ENCODE measurements at places on chromosomes 1 and 21.

DNA sequence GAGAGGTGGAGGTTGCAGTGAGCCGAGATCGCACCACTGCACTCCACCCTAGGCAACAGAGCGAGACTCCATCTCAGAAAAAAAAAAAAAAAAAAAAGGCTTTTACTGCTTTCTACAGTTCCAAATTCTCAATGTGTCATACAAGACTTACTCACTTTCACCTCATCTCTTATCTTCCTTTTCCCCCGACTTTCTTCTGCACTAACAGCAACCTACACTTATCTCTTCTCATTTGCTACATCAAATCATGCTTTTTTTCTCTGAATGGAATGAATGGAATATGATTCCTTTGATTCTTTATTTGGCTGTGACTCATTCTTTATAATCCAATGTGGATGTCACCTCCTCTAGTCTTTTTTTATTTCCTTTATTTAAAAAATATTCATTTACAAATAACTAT is 168.4 kb upstream of the DMRTA2 start:
- H3K27ac ChIP-seq: no peak overlapping the region
- no peaks in the 10 kb centered on the region for H3K4me1 ChIP-seq
- no peak for DNase-seq

DNA sequence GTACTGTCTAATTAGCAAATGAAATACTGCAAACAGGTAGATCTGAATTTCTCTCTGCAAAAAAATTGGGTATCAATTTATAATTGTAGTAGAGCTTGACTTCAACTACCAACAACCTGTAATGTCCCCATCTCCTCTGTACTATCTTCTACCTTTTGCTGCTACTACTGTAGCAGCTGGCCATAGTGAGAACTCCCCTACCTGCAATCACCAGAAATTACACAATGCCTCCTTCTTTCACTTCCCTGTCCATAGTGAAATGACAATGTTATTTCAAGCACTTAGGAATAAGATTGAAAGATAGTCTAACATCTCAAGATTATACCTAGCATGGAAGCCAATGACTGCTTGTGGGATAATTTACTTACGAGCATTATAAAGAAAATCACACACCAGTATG is 100.4 kb downstream of the ACBD6 start:
- peaks cover 5% of the 10 kb centered on the region for H3K4me1 ChIP-seq
- no peak for DNase-seq
- no peaks in the 10 kb centered on the region for H3K27me3 ChIP-seq
- no peak overlapping the region for H3K27ac ChIP-seq
- peaks cover 10% of the 10 kb centered on the region for H3K36me3 ChIP-seq

GRCh38 chr1:90959352-90960206 is 62.3 kb downstream of the ZNF644 start:
- no peak overlapping the region for H3K4me3 ChIP-seq
- no peaks in the 10 kb centered on the region for H3K27me3 ChIP-seq

DNA sequence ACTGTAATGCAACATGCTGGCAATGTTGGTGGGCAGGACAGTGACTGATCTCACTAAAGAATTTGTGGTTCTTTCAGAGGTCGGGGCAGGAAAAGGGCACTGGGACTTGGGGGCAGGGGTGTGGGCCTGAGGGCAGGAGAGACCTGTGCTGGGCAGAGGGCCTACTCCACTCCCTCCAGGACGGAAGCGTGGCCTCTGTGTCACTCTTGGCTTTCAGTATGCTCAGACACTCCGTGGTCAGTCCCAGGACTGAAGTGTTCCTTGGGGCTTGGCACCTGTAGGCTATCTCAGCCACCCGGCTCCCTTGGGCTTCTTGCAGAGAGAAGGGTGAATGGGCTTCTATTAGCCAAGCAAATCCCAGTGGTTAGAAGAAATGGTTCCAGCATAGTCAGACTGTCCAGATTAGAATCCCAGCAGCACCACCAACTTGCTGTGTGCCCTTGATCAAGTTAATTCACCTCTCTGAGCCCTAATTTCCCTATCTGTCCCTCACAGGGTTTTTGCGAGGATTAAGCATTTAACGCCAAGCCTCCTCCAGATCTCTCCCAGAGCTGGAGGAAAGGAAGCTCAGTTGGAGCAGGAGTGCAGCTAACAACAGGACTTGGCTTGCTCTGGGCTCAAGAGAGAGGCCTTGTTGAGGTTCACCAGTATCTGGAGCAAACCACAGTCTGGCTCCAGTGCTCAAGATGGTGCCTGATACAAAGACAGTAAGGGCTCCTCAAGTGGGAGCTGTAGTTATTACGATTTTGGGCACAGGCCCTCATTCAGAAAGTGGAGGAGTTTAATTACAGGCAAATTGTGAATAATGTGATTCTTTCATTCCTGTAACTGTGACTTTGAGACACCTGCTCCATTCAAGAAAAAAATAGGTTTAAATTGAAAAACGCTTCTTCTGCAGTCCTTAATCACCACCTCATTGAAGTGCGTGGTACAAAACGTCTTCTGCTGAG is 57.7 kb upstream of the LRP8 start:
- H3K27me3 ChIP-seq: peaks cover 24% of the 10 kb centered on the region
- H3K36me3 ChIP-seq: no peaks in the 10 kb centered on the region
- H3K4me3 ChIP-seq: no peak overlapping the region

DNA sequence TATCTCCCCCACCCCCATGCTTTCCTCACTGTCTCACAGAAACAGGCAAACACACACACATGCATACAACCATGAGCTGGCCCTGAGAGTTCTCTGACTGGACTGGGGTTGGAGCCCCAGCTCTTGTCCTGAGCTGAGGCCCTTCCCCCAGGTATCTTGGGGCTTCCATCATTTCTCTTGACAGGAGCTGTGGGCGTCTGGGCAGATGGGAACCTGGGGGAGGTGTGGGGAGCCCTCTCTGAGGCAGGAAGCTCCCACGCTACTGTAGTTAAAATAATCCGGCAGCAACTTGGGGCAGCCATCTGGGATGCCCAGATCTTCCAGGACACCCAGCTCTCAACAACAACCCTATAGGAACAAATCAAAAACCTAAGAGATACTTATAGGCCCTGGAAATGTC is 2.7 kb upstream of the KIF21B start:
- no peak overlapping the region for H3K4me3 ChIP-seq
- DNase-seq: no peak
- peaks cover 32% of the 10 kb centered on the region for H3K4me1 ChIP-seq
- no peak overlapping the region for H3K27ac ChIP-seq
- H3K36me3 ChIP-seq: no peaks in the 10 kb centered on the region

GRCh38 chr1:156705321-156705917 is at the start of gene CRABP2:
Gene CRABP2, minus strand, starts transcription at chr1:156705583. Its CDS starts 137 bp downstream, at chr1:156705446.
- H3K4me3 ChIP-seq: peak within 1 kb of the TSS; percentile 84
- no peaks in the 10 kb centered on the region for H3K27me3 ChIP-seq
- peaks cover 83% of the 10 kb centered on the region for H3K4me1 ChIP-seq
- peak within 1 kb of the TSS; percentile 96 for H3K27ac ChIP-seq
- H3K36me3 ChIP-seq: peaks cover 2% of the 10 kb centered on the region

GRCh38 chr1:246069581-246069980 is 437.5 kb downstream of the SMYD3 start:
- DNase-seq: no peak
- no peaks in the 10 kb centered on the region for H3K27me3 ChIP-seq
- H3K4me1 ChIP-seq: peaks cover 58% of the 10 kb centered on the region
- H3K27ac ChIP-seq: peak overlapping the region; percentile 21
- H3K36me3 ChIP-seq: no peaks in the 10 kb centered on the region

- no peak for DNase-seq
- no peaks in the 10 kb centered on the region for H3K27me3 ChIP-seq
- peaks cover under 1% of the 10 kb centered on the region for H3K4me1 ChIP-seq
These were observed 257.5 kb upstream of the PRMT6 start for GRCh38 chr1:106798991-106799390.

- H3K27me3 ChIP-seq: no peaks in the 10 kb centered on the region
- no peak overlapping the region for H3K4me3 ChIP-seq
- no peak overlapping the region for H3K27ac ChIP-seq
- H3K36me3 ChIP-seq: no peaks in the 10 kb centered on the region
These were observed 86.8 kb upstream of the RAB4A start for GRCh38 chr1:229184066-229184465.

GRCh38 chr1:29237129-29237821 is 953 bp downstream of the PTPRU start:
- no peak for DNase-seq
- peaks cover 6% of the 10 kb centered on the region for H3K27me3 ChIP-seq
- peak overlapping the region; percentile 89 for H3K27ac ChIP-seq
- H3K4me1 ChIP-seq: peaks cover 31% of the 10 kb centered on the region

DNA sequence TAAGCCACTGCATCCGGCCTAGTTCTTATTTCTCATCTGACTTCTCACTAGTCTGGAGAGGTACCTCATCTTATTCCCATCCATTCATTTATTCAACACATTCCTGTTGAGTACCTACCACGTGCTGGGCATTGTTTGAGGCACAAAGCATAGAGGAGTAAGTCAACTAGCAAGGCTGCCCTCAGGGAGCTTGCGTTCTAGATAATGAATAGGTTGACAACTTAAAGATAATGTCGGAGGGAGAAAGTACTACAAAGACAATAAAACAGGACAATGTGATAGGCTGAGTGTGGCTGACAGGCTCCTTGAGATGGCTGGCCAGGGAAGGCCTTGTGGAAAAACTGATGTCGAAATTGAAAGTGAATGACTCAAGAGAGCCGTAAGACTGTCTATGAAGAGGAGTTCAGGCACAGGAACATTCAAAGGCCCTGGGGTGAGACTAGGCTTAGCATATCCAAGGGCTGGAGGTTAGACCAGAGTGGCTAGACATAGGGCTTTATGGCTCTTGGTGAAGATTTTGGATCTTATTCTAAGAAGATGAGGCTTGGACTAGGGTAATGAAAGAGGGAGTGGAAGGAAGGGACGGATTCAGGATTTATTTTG is 18.3 kb downstream of the SPATA21 start:
- H3K27me3 ChIP-seq: peaks cover 24% of the 10 kb centered on the region
- no peak overlapping the region for H3K27ac ChIP-seq
- no peaks in the 10 kb centered on the region for H3K36me3 ChIP-seq
- no peak for DNase-seq
- H3K4me3 ChIP-seq: no peak overlapping the region

DNA sequence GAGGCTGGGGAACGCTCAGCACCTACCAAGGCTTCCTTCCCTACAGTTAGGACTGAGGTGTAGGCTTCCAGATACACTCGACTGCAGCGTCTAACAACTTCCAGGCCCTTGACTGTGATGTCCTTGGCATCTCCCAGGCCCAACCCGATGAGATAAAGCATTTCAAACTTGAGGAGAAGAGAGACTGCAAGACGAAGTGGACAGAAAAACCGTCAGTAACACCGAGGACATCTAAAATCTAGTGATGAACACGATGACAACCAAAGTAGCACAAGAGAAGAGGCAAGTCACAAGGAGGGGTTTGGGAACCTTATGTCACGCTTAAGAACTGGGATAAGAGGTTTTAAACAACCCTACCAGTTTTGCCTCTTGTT is 314 bp downstream of the DPH5 start:
- H3K27me3 ChIP-seq: no peaks in the 10 kb centered on the region
- peaks cover 11% of the 10 kb centered on the region for H3K36me3 ChIP-seq
- peaks cover 40% of the 10 kb centered on the region for H3K4me1 ChIP-seq
- peak overlapping the region; percentile 90 for H3K4me3 ChIP-seq

GRCh38 chr1:38026592-38027200 is 14.2 kb downstream of the UTP11 start:
- no peak overlapping the region for H3K4me3 ChIP-seq
- H3K27ac ChIP-seq: no peak overlapping the region
- peaks cover 25% of the 10 kb centered on the region for H3K36me3 ChIP-seq
- peaks cover 45% of the 10 kb centered on the region for H3K4me1 ChIP-seq
- H3K27me3 ChIP-seq: no peaks in the 10 kb centered on the region

DNA sequence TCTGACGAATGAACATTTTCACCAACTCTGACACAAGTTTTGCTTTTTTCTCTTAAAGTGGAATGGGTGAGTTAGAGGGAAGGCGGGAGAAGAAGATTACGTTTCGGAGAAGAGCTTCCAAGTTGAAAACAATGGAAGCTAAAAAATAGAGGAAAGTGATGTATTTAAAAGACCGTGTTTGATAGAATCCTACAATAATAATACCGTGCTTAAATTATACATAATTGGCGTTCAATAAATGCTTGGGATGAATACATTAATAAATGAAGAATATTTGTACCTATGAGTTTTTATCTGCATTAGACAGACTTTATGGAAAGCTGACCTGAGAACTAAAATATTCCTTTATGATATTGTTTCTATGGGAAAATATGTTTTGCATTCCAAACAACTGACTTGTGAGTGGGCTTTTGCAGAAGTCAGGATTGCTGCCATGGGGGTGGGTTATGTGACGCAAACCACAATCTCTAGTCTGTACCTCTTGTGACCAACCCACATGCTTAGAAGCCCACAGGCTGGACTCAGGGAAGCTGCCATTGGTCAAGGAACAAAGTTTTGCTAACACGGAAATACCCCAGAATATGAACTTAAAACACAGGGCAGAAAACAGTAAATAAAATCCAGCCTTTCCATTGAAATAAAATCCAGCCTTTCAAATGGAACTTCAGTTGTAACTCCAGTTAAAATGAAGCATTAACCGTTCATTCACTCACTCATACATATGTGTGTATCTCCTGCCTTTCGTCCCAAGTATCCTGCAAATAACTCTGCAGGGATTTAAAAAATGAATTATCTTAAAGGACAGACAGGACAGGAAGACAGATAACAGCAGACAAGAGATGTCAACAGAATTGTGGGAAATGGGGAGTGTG is 21.3 kb upstream of the ATF3 start:
- no peak for DNase-seq
- H3K27me3 ChIP-seq: peaks cover 2% of the 10 kb centered on the region
- no peak overlapping the region for H3K4me3 ChIP-seq
- no peaks in the 10 kb centered on the region for H3K36me3 ChIP-seq
- peaks cover 16% of the 10 kb centered on the region for H3K4me1 ChIP-seq
- H3K27ac ChIP-seq: peak overlapping the region; percentile 48

GRCh38 chr1:202673531-202673930 is 36.7 kb downstream of the SYT2 start:
- H3K36me3 ChIP-seq: no peaks in the 10 kb centered on the region
- H3K4me3 ChIP-seq: no peak overlapping the region
- peaks cover 8% of the 10 kb centered on the region for H3K4me1 ChIP-seq
- H3K27ac ChIP-seq: no peak overlapping the region
- no peak for DNase-seq

- H3K36me3 ChIP-seq: no peaks in the 10 kb centered on the region
- no peak for DNase-seq
- H3K27ac ChIP-seq: no peak overlapping the region
These were observed 527.3 kb downstream of the PLPP3 start for GRCh38 chr1:56052041-56052440.

DNA sequence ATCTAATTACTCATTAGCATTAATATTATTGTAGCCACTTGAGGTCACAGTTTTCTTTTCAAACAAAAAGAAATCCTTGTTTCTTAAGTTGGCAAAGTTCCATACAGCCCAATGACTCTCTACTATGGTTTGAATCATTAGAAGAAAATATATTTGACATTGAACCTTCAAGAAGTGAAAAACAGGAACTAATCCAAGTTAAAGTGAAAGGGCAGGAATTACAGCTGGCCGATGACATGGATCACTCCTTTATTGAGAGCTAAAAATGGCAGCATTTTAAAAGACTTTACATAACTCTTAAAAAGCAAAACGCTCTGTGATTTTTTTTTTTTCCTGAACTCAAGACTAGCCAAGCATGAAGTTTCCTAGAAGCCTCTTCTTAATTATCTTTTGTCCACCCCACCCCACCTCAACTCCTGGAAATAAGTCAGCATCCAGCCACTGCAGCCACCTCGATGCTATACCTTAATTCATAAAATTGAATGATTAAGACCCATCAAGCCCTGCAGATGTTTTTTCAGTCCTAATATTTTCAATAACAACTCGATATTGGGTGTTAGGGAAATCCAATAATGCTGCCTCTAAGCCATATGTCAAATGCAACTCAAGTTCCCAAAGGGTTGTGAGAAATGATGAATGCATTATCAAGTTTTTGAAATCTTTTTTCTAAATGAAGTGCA is 323.1 kb downstream of the HHIPL2 start:
- DNase-seq: no peak
- H3K27me3 ChIP-seq: peaks cover 2% of the 10 kb centered on the region
- H3K4me1 ChIP-seq: peaks cover 13% of the 10 kb centered on the region
- H3K27ac ChIP-seq: no peak overlapping the region
- H3K36me3 ChIP-seq: no peaks in the 10 kb centered on the region
- no peak overlapping the region for H3K4me3 ChIP-seq

Measured in mesothelial cell of epicardium (in vitro differentiated cells).